Heart left ventricle (tissue), 16 donors: ENCODE measurements at places on chromosomes 16 and 17.

- DNase-seq = no peak
These were observed 519.1 kb downstream of the MAF start for GRCh38 chr16:79081297-79082066.

DNA sequence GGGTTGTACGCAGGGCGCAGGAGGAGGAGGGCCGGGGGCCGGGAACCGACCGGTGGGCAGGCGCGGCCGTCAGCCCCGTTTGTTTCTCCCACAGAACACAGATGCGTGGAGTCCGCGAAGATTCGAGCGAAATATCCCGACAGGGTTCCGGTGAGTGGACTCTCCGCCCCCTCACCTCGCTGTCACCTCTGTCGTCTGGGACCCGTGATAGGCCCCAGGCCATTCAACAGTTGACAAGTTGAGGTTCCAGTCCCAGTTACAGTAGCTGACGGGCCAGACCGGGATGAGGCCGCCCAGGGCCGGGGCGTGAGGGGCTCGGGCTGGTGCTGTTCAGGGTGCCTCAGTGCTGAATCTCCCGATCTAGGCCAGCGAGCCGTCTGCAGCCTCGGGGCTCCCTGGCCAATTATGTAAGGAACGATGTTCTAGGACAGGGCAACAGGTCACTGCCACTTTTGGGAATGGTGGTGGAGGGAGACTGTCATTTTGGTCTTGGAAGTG is 628 bp downstream of the GABARAPL2 start:
- DNase-seq = no peak

GRCh38 chr17:1108765-1109605 is 70.8 kb downstream of the ABR start:
- peak; percentile 76 for DNase-seq

DNA sequence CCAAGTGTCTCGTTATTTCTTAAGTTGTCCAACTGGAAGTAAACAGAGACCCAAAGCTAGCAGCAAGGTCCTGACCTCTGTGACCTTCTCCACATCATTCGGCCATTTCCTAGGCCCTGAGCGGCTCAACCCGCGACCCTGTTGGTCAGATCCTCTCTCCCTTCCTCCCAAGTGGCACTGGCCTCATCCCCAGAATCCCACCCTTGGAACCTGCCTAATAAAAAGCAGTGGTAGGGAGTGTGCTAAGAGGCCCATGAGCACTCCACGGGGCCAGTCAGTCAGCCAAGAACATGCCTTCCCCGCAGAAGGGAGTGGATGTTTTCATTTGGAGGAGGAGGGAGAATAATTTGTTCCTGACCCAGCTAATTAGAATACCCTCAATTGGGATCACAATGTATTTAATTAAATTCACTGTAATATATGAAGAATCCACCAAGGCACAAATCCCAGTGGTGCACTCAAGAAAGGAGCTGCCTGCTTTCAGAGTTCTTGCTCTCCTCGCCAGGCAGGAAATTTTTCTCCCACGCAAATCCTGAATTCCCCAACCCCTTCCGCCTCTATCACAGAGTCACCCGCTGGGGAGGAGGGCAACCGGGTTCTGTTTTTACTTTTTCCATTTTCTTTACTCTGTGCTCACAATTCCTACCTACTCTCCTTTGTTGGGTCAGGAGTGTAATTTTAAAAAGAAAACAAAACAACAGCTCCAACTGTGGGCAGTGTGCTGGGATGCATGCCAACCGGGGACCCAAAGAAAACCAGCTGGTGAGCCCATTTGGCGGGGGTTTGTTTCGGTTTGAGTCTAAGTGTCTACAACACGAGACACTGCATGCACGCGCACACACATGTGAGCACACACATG is 153.4 kb downstream of the ZFHX3 start:
- DNase-seq = peak; percentile 60

DNA sequence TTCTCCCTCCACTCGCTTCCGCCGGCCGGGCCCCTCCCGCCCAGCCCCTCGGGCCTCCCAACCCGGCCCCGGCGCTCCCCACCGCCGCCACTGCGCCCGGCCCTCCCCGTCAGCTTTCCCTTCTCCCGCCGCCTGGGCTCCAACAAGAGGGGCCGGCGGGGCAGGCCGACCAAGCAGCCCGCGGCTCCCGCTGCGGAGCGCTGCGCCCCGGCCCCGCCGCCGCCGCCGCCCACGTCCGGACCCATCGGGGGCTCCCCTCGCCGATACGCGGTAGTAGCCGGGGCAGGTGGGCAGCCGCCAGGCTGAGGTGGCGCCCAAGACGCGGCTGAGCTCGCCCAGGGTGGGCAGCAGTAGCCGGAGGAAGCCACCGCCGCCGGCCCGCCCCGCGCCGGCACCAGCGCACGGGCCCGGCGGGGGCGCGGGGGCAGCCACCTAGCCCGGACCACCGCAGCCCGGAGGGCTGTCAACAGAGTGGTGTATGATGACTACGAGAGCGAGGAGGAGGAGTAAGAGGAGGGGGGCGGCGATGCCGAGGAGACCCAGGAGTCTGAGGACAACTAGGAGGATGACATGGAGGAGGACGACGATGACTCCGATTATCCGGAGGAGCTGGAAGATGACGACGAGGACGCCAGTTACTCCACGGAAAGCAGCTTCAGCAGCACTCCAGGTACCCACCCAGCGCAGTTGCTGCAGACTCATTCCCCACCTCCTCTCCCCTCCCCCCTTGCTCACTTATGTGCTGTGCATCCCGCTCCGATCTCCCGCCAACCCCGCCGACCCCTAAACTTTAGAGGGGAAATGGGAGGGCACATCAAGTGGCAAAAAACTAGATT is 498 bp downstream of the LRRC37B start:
- peak; percentile 33 for DNase-seq

GRCh38 chr17:1186214-1186820 is 6.5 kb upstream of the ABR start:
- no peak for DNase-seq

DNA sequence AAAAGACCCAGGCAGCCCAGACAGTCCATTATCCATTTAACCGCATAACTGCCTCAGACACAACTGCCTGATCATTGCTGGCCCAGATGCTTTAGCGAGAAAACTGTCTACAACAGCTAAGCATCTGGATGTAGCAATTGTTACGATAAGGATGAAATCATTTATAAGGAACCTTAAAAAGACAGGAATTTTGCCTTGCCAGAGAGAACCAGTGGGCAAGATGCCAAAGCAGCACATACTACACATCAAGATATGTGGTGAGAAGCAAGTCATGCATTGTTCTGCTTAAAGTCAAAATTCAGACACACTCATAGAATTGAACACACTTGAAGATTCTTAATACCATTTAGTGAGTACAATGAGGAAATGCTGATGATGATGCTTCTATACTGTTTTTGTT is 1525.3 kb downstream of the CDH8 start:
- no peak for DNase-seq

- no peak for DNase-seq
These were observed 52.8 kb downstream of the B9D1 start for GRCh38 chr17:19309701-19310100.

DNA sequence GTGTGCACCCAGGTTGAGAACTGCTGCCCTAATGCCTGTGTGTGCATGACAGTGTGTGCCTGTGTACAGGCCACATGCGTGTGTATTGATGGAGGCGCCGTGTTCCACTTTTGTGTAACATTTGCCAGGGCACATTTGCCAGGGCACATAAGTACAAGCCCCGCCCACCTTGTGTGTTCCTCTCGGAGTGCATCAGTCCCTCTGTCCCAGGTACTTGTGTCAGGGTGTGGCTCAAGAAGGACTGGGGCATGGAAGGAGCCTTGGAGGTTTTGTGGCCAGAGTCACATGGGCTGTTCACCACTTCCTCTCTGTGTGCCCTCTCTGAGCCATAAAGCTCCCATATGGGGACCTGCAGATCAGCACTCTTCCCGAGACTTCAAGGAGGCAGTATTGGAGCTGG is 73.9 kb downstream of the MRM1 start:
- DNase-seq = no peak

GRCh38 chr17:76248013-76248782 is 7.9 kb upstream of the RNF157 start:
- no peak for DNase-seq

DNA sequence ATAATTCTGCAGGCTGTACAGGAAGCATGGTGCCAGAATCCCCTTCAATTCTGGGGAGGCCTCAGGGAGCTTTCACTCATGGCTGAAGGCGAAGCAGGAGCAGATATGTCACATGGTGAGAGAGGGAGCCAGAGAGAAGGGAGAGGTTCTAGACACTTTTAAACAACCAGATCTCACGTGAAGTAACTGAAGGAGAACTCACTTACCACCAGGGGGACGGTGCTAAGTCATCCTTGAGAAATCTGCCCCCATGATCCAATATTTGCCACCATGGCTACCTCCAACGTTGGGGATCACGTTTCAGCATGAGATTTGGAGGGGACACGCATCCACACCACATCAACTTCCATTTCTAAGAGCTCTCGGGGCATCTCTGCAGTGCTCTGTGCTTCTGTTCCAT is 37.4 kb upstream of the GNA13 start:
- DNase-seq = no peak

GRCh38 chr16:88532434-88533241 is 37.6 kb upstream of the ZC3H18 start:
- DNase-seq = no peak

- no peak for DNase-seq
These were observed 868 bp downstream of the MED13 start for GRCh38 chr17:62064029-62064790.

- no peak for DNase-seq
These were observed 7.9 kb downstream of the FA2H start for GRCh38 chr16:74766729-74767128.

DNA sequence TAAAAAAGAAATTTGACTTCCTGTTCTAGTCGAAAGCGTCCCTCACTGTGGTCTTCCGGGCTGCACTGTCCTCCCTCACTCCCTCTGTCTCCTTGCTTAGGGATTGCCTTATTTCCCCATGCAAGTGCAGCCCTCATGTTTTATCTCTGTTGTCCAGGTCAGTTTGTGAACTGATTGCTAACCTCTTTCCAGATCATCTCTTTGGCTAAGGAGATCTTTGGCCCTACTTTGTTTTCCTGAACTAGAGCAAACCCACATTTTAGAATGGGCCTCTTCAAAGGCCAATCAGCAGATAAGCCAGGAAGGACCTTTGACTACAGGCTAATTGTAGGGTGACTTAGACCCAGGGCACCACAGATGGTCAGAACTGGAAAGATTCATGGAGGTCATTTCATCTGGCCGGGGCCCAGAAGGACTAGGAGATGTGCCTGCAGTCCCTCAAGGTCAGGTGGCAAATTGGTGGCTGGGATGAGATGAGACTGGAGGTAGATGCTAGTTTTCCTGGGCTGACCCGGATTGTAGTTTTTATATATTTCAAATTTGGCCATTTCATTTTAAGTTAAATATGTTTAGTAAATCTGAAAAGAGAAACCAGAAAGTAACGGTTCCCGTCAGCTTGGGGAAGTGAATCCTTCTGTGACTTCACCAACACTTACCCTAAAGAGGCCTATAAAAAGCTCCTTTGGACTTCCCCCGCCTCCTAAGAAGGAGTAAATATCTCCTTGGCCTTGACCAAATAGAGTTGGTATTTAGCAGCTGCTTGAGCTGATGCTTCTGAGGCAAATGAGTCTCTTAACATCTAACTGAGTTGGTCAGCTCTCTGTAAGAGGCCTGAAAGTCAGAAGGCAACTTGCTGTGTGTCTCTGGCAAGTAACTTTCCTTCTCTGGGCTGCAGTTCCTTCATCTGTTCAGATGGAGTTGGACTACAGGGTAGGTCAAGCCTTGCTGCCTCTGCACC is 6.2 kb upstream of the SLC25A19 start:
- no peak for DNase-seq

GRCh38 chr16:6725634-6726331 is 606.9 kb upstream of the RBFOX1 start:
- DNase-seq = no peak

DNA sequence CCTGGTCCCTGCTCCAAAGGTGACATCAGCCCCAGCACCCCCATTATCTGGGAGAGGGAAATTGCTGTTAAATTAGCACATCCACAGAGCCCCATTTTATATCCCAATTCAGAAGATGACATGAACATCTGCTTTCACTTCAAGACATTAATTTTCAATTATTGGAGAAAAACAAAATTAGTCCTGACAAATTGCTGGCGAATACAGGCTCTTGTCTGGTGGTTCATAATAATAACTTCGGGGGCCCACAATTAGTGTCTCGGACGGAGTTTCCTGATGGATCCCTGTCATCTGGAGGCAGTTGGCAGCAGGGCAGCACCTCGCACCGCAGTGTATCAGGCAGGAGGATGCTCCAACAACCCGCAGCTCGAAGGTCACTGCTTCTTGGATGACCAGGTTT is 7.4 kb downstream of the ZNF423 start:
- no peak for DNase-seq

- no peak for DNase-seq
These were observed 44.9 kb upstream of the TANGO6 start for GRCh38 chr16:68798398-68798797.

DNA sequence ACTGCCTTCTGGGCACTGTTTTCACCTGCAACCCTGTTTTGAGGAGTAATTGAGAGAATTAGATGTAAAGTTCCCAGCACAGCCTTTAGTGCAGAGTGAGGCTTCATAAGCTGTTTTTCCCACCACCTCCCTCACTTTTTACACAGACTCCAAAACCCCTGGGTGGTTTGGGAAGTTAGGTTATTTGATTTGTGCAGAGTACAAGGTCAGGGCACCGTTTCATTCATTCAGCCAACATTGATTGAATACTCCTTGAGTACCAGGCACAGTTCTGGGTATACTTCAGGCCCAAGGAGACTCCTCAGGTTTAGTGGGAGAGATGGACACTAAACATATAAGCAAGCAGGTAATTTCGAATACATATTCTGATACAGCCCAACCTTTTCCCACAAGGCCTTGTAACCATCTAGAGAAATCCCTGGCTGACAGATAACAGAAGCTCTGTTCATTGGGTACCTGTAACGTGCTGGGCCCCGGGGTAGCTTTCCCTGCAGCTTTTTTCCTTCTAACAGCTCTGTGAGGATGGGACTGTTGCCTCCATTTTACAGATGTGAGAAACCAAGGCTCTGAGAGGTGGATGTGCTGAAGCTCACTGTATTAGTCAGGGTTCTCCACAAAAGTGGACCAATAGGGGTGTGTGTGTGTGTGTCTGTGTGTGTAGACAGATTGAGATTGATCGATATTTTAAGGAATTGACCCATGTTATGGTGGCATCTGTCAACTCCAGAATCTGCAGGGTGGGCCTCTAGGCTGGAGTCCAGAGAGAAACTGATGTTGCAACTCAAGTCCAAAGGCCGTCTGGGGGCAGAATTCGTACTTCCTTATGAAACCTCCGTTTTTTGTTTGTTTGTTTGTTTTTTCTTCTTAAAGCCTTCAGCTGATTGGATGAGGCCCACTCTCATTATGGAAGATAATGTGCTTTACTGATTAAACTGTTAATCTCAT is 234.7 kb downstream of the SNX29 start:
- DNase-seq = no peak

DNA sequence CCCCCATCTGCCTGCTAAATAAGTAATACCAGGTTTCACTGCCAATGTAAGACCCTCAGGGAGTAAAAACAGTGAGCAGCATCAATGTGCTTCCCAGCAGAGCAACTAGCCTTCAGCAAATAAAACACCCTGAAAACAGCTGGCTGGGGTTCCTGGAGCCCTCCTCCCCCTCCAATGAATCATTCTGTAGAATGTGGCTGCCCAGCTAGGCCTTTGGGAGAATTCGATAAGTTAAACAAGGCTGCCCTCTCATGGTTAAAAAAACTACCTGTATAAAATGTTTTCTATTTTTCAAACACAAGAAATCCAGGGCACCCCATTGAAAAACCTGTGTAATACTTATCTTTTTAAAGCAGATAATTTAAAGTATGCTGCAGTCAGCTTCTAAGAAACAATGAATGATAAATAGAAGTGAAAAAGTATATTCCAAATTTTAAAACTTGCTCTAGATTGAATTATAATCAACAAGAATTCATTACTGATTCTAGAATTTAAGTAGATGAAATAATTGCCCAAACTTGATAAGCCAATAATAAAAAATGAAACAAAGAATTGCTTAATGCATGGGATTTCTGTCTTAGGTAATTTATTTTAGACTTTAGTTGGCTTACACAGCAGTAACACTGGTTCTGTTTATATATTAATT is 9.4 kb upstream of the TOM1L1 start:
- no peak for DNase-seq
